ENCODE measurements at places on chromosomes 4 and X. TPM values are rescaled to one million over a fixed set of nuclear protein-coding genes. Genes with fewer than 3 reads are reported as not detected.

DNA sequence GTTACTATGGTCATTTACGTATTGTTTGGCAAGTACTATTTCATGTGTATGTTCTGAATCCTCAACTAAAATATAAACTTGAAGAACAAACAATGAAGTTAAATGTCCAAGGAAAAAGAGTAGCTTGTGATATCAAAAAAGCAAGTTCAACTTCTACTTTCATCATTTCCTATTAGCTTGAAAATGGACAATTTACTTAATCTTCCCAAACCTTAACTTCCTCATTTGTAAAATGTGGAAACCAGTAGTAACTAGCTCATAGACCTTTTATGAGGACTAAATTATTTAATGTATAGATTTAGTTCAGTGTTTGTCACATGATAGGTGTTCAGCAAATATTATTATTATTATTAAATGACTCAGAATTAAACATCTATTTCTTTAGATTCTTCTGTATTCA lies 276.8 kb upstream of the TET2 start:
- DNase-seq: no peak

GRCh38 chr4:41655177-41655576 lies 93.3 kb downstream of the PHOX2B start:
- no peak for DNase-seq

- peak; percentile 22 for DNase-seq
Measured at GRCh38 chr4:4323705-4324534, 33.9 kb downstream of the ZBTB49 start.

GRCh38 chrX:84218726-84219125 lies 30.7 kb upstream of the RPS6KA6 start:
- DNase-seq: no peak

- DNase-seq: no peak
Measured at GRCh38 chr4:63529581-63530337, 879.5 kb downstream of the TECRL start.

DNA sequence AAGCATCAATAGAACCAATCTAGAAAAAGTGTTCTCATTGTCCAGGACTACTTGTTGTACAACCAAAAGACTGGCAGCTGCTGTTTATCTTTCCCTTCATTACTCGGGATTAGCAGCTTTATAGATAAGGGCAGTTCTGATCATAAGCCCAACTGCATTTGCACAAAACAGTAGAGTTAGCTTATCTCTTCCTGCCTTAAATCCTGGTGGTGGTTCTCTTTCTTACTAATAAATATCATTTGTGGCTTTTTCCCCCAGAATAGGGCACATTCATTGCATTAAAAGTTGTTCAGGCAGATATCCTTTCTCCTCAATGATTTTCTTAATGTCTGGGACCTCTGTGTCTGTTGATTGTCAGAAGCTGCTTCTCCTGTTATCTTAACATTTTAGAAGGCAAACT lies 20.2 kb upstream of the RRAGB start:
- DNase-seq: no peak

DNA sequence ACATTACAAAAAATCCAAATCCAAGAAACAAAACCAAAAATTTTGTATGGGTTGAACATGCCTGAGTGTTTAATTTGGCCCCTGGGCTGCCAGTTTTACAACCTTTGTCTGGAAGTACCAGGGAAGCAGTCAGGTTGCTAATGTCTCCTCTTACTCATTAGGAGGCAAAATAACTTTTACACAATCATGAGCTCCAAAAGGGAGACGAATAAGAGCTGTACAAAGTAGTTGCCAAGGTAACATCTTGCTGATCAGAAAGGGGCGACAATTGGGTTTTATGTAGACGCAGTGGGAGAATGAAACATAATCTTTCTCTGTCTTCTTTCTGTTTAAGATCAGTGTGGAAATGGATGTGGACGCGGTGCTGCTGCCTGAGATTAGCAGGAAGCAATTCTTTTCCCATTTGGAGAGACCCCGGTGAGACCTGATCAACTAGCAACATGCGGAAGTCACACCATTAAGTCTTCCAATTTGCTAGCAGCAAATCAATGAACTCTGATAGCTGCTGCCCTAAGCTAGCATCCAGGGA lies 90.7 kb upstream of the IGFBP7 start:
- no peak for DNase-seq

GRCh38 chr4:168800926-168801325 lies 209.1 kb downstream of the CBR4 start:
- no peak for DNase-seq

- no peak for DNase-seq
Measured at GRCh38 chr4:31598639-31599038, 878.5 kb downstream of the PCDH7 start.

GRCh38 chr4:36914106-36914505 lies 330.4 kb upstream of the NWD2 start:
- DNase-seq: no peak

DNA sequence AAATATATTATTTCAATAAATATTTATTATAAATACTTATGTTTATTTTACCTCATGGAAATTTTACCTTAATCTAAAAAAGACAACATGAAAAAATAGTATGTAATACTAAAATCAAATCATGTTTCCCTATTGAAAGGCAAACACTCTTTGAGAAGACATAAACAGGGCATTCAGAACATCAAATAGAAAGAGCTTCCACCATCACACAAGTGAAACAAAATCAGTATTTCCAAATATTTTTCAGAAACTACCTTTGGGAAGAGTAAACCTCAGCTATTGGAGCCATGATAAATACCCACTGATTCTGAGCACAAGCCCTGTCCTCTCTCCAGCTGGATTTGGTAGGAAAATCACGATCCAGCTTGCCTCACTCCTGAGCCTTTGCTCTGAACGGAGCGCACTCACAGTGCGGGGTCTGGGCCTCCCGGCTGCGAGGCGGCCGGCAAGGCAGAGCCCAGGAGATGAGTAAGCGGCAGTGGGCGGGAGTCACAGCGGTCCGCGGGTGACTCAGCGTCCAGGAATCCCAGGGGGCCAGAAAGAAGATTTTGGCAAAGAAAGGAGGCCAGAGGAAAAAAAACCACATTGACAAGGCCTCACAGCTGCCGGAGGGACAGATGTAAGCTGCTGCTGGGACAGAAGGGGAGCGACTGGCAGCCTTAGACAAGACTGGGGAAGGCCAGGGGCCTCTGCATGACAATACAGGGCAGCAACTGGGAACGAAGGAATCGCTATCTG lies 14.7 kb upstream of the ANXA5 start:
- DNase-seq: no peak

GRCh38 chr4:106315476-106315967 lies 487 bp downstream of the TBCK start:
- DNase-seq: no peak

- no peak for DNase-seq
Measured at GRCh38 chr4:930827-931193, 1.3 kb downstream of the GAK start.

DNA sequence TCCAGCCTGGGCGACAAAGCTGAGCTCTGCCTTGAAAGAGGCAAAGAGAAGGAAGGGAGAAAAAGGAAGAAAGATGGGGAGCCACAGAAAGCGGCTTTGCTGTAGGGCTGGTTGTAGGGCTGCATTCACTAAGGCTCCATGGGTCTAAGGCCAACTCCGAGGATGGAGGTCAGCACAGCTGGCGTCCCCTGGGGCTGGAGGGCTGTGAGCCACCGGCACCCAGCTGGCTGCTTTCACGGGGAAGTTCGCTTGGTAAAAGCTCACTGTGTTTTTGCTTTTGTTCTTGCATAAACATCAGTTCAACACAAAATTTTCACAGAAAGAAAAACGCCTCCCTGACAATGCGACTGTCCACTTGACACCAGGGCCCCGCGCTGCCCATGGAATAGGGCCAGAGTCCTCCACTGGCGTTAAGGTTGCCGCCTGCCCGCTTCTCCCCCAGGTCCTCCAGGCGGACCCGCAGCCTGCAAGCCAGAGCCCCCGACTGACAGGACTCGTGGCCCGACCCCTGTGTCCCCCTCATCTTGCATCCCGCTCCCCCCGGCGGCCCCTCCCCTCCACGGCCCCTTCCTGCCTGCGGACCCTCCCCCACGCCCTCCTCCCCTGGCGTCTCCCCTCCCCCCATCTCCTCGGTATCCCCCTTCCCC lies 1.1 kb downstream of the RNF212 start:
- no peak for DNase-seq

The TBC1D9 gene
- total RNA-seq: 72.3 TPM

The PF4V1 gene
- not detected for total RNA-seq

The NIPAL1 gene
- total RNA-seq: 3.3 TPM

The CXCL13 gene
- not detected for total RNA-seq

The RAB9A gene
- 33.5 TPM for total RNA-seq

Data from glomerular endothelial cell (primary cell).